ENCODE measurements at places on chromosomes 2 and 18.

DNA sequence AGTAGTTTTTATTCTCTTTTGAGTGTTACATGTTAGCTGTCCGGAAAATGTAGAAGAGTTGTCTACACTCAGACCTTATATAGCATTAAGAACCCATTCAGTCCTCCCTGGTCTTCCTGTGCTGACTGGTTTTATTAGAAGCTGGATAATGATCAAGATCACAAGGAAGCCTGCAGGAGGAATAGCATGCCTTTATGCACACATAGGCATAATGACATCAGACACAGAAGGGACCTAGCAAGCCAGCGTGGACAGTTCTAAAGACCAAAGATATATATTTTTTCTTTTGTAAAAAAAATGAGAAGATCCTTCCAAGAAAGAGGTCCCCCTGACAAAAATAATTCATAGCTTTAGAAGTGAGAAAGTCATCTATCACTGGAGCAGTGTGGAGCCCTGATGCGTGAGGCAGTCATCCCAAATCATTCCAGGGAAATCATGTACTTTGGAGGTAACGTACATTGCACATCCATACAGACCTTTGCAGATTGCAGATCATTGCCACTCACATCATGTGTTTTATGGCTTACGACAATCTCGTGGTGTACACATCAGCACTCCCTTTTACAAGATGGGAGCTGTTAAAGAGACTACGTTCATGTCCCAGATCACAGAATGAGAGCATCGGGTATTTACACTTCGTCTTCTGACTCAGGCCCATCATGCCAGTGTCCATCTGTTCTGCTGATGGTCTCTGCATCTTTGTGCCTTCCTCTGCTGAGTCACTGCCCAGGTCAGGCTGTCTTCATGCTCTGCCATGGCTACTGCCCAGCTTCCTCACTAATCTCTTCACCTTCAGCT lies 334.0 kb downstream of the SOCS6 start:
- DNase-seq, result no peak

DNA sequence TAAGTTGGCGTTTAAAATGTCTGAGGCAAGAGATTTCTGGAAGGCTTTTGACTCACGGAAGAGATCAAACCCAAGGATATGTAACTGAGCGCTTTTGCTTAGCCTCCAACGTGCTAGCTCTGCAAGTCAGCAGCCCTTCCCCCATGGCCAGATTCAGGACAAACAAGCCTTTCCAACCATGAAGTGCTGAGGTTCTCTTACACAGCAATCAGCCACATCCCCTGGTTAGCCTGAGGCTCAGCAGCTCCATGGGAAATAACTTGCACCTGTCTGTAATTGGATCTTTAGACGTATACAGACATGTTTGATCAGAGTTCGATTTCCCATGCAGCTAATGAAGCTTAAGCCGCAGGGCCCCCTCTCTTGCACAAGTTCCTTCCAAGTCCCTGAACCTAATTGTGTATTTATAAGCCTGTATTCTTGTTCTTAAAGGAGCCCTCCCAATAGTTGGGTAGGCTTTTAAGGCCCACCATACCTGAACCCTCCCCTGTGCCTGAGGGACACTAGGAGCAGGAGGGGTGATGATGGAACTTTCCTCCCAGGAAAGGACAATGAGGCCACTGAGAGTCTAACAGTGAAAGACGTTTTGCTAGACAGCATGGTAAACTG lies 2.1 kb upstream of the TMEM131 start:
- DNase-seq, result no peak

GRCh38 chr2:142874293-142874814 lies 3.1 kb upstream of the KYNU start:
- DNase-seq, result no peak

- no peak for DNase-seq
These were observed 146.1 kb upstream of the ZSWIM2 start for GRCh38 chr2:186995092-186995491.

DNA sequence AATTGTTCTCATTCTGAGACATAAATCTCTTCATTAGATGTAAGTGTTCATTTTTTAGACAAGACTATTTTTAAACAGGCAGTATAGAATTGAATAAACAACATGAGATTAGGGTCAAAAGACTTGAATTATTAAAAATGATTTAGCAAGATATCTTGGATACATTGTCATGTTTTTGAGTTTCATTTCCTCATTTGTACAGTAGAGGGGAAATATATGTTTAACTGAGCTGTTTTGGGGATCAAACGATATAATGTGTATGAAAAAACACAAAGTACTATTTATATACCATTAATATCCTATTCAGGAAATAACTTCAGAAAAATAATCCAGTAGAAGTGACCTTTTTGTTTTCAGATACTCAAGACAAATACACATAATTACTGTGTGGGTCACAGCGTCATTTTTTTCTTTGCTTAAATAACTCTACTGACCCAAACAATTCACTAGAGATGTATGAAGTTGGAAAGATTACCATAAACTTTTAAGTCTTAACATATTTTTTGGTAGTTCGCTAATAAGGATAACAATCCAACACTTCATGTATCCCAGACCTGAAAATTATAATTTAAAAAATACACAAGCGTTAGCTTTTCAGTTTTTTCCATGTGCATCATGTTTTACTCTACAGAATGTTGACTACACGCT lies 896 bp upstream of the ASXL3 start:
- no peak for DNase-seq

DNA sequence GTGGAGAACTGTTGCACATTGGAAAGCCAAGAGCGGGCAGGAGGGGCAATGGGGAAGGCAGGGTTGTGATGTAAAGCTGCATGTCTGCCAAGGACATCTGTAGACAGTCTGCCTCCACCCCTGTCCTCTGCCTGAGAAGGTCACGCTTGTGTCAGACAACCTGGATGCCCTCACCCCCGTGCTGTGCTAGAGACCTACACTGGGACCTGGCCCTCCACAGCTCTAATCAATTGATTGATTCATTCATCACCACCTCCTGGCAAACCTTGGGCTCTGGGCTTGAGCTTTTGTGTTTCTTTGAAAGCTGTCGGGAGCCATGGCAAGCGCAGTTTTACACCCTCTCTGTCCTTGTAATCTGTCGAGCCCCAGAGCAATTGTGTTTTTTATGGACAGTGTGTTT lies 41.1 kb downstream of the MARCO start:
- DNase-seq, result no peak

Measured in COLO829 (cell line).